ENCODE measurements at places on chromosomes 13 and 19. TPM values are rescaled to one million over a fixed set of nuclear protein-coding genes. Genes with fewer than 3 reads are reported as not detected.

Gene PLIN5
- not detected for total RNA-seq

Gene RFPL4A
- total RNA-seq: not detected

Gene CEACAM18
- not detected for total RNA-seq

Gene PCID2
- 60.7 TPM for total RNA-seq

Gene PPP5C
- total RNA-seq: 81.5 TPM

DNA sequence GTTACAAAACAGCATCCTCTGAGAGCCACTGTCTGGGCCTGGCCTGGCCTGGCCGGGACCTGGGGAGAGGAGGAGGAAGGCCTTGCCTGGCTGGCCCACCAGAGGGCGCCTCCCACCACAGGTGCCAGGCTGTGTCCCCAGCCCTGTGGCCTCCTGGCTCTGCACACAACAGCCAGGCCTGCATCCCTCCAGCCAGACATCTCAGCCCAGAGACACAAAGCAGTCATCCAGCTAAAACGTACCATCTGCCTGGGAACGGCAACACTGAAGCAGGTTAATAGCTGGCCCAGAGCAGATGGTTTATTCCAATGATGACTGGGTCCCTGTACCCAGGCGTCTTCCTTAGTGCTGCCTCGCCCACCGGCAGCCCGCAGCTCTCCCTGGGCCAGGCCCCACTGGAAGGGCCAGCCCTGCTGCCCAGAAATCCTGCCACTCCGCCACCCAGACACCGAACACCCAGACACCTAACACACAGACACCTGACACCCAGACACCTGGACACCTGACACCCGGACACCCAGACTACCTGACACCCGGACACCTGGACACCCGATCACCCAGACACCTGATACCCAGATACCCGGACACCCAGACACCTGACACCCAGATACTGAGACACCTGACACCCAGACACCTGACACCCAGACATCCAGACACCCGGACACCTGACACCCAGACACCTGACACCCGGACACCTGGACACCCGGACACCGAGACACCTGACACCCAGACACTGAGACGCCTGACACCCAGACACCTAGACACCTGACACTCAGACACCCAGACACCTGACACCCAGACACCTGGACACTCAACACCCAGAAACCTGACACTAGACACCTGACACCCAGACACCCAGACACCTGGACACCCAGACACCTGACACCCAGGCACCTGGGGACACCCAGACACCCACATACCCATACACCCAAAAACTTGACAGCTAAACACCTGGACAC, 20.1 kb downstream of the C19orf12 start:
- DNase-seq: peak; percentile 70

DNA sequence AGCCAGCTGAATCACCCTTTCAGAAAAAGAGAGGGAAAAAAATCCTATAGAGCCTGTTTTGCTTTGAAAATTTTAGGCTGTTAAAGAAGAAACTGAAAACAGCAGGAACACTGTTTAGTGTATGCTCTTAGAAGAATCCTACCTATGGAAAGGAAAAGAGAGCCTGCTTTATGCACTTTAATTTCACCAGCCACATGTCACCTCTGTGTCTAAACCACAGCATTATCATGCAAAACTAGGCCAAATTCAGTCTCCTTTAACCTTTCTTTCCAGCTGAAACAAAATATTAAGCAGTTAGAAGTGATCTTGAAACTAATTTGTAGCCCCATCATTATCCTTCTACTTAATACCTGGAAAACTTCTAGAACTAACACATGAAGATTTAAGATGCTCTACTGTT, 97.2 kb upstream of the MAB21L1 start:
- no peak for DNase-seq

- DNase-seq: no peak
These were observed 38.7 kb upstream of the POMP start for GRCh38 chr13:28620011-28620830.

GRCh38 chr13:101433895-101434294, 17.6 kb upstream of the NALCN start:
- no peak for DNase-seq

All from MCF 10A (cell line).